ENCODE measurements at places on chromosomes 11 and 22. TPM values are rescaled to one million over a fixed set of nuclear protein-coding genes. Genes with fewer than 3 reads are reported as not detected.
A peak's percentile ranks its signal among the peaks of the same experiment; 100 is the strongest.

- H3K36me3 ChIP-seq: no peaks in the 10 kb centered on the region
- H3K4me3 ChIP-seq: no peak overlapping the region
- H3K4me1 ChIP-seq: peaks cover 29% of the 10 kb centered on the region
- no peak for DNase-seq
- H3K27me3 ChIP-seq: peaks cover 3% of the 10 kb centered on the region
- H3K27ac ChIP-seq: no peak overlapping the region
Observed at GRCh38 chr11:130599073-130599654, 150.7 kb downstream of the ADAMTS15 start.

The NLRP6 gene
- not detected for total RNA-seq

DNA sequence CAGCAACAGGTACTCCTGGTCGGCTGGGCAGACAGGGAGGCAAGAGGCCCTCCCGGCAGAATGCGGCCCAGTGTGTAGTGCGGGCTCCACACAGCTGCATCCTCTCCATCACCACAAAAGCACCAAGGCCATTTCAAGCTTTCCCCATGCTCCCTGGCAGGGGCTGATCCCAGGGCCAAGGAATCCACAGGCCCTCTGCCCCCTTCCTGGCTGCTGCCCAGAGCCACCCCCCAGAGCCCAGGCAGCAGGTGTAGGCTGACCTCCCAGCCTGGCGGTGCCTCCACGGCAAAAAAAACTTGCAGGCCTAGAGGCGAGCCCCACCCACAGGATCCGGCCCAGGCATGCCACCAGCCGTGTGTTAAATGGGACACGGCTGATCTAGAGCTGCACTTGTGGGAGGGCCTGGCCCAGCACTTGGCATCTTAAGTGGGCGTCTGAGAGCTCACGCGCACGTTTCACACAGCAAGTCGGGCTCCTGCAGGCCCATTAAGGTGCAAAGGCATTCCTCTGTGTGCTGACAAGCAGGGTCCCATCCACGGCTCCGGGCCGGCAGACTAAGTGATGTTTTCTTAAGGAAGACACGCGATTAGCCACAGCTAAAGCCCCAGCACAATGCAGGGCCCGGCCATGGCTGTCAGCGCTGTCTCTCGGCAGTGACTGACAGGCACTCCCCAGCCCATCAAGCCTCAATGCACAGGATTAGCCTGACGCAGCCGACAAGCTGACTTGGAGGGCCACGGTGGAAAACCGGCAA lies 19.8 kb upstream of the GNB1L start:
- H3K4me3 ChIP-seq: no peak overlapping the region
- DNase-seq: peak; percentile 20
- peaks cover 16% of the 10 kb centered on the region for H3K4me1 ChIP-seq
- no peak overlapping the region for H3K27ac ChIP-seq
- no peaks in the 10 kb centered on the region for H3K36me3 ChIP-seq
- no peaks in the 10 kb centered on the region for H3K27me3 ChIP-seq

GRCh38 chr11:7444091-7444981 lies 41.0 kb upstream of the OLFML1 start:
- no peak for DNase-seq
- peak overlapping the region; percentile 60 for H3K27ac ChIP-seq
- H3K4me1 ChIP-seq: peaks cover 32% of the 10 kb centered on the region
- no peaks in the 10 kb centered on the region for H3K27me3 ChIP-seq

DNA sequence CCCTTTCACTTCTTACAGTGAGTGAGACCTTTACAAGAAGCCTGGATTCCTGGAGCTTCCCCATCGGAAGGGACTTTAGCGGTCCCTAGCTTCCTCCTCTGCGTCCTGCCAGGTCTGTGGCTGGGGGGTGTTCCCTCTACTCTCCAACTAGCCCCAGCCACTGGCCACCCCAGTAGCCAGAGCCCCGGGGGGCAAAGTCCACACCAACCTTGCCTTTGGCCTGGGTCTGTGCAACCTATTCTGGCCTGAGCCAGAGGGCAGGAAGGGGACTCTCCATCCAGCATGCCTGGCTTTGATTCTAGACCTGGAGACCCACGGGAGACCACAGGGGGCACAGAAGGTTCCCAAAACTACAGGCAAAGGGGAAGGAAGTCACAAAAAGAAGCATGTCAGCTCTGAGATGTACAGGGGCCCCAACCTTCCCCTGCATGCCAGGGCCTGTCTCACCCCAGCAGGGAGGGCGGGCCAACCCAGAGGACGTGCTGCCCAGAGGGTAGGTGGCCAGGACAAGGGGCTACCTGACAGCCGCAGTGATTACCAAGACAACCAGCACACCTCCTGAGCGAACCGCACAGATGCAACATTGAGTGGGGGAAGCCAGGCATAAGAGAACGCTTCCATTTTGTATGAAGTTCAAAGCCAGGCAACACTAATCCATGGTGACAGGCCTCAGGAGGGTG lies 52.4 kb downstream of the DSCAML1 start:
- H3K36me3 ChIP-seq: no peaks in the 10 kb centered on the region
- DNase-seq: no peak
- H3K27me3 ChIP-seq: peaks cover 39% of the 10 kb centered on the region

DNA sequence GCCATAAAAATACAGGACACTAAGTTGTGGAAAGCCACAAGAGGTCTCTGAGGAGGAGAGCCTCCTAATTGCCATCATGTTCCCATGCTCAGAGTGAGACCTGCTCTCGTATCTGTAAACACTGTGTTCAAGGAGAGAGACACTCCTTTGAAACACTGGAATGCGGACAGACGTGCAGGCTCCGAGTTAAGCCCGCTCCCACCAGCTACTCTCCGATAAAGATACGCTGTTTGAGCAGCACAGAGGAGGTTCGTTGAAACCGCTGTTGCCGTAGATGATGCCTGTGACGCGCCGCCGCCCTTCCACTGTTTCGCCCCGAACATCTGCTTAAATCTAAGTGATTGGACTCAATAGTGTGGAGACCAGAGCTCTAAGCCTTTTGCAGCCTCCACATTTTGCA lies 25.1 kb downstream of the NUP50 start:
- peaks cover 20% of the 10 kb centered on the region for H3K36me3 ChIP-seq
- H3K4me1 ChIP-seq: no peaks in the 10 kb centered on the region
- H3K27ac ChIP-seq: no peak overlapping the region
- no peaks in the 10 kb centered on the region for H3K27me3 ChIP-seq

The IFITM10 gene
- 2.2 TPM for total RNA-seq

The CATSPER1 gene
- not detected for total RNA-seq

DNA sequence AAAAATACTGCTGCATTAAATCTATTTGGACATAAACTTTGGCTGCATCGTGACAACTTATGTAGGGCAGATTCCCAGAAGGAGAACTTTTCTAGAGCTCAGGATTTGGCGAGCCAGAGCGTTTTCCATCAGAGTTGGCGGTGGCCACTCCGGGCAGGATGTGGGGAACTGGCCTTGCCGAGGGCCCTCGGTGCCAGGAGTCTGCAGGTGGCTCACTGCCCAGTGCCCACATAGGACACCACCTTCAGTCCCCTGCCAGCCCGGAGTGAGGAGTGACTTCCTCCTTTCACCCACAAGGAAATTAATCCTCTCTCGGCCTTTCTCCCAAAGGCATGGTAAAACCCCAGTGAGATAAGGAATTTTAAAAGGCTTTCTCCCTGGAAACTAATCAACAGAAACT lies 1.6 kb upstream of the LGALS2 start:
- H3K36me3 ChIP-seq: no peaks in the 10 kb centered on the region
- H3K4me1 ChIP-seq: peaks cover 11% of the 10 kb centered on the region
- no peaks in the 10 kb centered on the region for H3K27me3 ChIP-seq
- DNase-seq: no peak

GRCh38 chr11:125423247-125423849 lies 72.7 kb downstream of the FEZ1 start:
- peaks cover 3% of the 10 kb centered on the region for H3K4me1 ChIP-seq
- no peak for DNase-seq
- H3K4me3 ChIP-seq: no peak overlapping the region
- H3K27me3 ChIP-seq: no peaks in the 10 kb centered on the region

DNA sequence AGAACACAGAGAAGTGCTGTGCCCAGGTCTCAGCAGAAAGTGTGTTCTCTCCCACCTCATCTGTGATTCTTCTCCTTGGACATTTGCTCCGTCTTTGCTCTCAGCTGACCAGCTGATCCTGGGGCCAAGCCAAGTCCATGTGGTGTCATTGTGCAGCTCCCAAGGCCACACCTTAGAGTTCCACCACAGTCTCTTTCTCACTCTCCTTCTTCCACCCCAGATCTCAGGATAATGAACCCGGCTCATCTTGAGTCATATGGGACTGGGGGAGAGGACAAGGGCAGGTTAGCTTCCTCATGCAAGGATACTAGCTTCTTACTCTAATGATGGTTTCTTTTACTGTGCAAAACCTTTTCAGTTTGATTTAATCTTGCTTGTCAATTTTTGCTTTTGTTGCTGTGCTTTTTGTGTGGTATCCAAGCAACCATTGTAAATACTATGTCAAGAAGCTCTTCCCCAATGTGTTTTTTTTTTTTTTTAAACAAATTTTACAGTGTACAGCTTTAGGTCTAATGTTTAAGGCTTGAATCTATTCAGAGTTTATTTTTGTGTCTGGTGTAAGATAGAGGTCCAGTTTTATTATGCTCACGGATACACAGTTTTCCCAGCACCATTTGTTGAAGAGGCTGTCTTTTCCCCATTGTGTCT lies 75.0 kb upstream of the OR4B1 start:
- no peak overlapping the region for H3K4me3 ChIP-seq
- H3K4me1 ChIP-seq: no peaks in the 10 kb centered on the region

DNA sequence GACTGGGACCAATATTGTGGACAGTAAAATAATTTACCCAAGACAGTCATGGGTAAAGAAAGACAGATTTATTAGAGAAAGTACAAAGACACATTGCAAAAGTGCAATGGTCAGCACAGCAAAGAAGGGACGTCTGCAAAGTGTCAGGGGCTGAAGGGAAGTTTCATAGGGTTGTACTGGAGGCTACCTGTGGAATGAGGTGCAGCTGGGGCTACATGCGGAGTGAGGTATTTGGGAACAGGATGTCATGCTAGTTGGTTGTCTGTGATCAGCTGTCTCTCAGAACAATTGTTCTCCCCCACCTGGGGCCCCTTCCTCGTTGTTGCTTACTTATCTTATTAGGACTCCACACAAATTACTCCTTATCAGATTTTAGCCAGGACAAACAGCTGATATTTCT lies 11.4 kb upstream of the APOL3 start:
- no peaks in the 10 kb centered on the region for H3K4me1 ChIP-seq
- no peaks in the 10 kb centered on the region for H3K27me3 ChIP-seq
- H3K36me3 ChIP-seq: peaks cover 4% of the 10 kb centered on the region
- no peak for DNase-seq

DNA sequence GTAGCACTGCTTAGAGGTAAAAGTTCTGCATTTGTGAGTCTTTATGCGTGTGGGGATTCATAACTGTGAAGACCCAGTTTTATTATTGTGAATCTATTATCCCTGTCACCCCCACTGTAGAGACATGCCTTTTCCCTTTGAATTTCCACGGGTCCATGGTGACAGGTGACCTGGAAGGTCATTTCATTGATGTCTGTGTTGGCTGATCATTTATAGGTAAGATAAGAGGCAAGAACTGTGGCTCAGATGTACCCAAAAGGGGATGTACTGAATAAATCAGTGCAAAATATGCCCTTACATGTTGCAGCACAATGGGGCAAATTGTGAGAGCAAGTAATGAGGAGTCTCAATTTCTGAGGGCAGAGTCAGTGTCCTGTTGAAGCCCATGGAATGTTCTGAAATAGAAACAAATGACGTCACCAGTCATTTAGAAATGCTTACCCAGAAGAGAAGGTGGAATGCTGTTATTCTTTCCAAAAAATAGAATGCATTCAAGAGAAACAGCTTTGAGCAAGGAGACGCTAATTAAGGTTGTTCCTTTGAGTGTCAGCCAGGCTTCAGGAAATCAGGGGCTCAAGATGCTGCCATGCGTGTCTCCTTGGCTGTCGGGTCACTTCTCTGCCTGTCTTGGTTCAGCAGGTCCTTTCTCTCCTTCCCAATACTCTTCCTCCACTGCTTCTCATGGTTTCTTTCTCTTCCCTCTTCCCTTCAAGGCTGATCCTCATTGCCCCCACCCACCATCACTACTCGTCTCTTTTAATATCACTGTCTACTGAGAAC lies 118.7 kb upstream of the E2F8 start:
- no peak for DNase-seq
- no peaks in the 10 kb centered on the region for H3K36me3 ChIP-seq
- H3K27me3 ChIP-seq: peaks cover 41% of the 10 kb centered on the region
- no peak overlapping the region for H3K27ac ChIP-seq

The NKAPD1 gene
- 26.3 TPM for total RNA-seq

The RASD2 gene
- 0.14 TPM for total RNA-seq

DNA sequence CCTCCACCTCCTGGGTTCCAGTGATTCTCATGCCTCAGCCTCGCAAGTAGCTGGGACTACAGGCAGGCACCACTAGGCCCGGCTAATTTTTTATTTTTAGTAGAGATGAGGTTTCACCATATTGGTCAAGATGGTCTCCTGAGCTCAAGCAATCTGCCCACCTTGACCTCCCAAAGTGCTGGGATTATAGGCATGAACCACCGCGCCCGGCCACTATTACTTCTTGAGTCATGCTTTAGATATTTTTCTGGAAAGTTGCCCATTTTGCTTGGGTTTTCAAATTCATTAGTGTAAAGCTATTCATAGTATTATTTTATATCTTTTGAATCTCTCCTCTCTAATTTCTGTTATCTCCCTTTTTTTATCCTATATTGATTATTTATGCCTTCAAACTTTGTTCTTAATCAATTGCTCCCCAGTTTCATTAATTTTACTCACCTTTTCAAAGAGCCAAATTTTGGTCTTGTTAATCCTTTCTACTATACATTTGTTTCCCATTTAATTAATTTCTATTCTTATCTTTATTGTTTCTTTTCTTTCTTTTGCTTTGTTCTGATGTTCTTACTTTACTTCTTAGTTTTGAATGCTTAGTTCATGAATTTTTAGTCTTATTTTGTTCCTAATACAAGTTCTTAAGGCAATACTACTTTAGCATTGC lies 10.3 kb upstream of the RAC2 start:
- no peak overlapping the region for H3K4me3 ChIP-seq
- no peaks in the 10 kb centered on the region for H3K36me3 ChIP-seq
- peaks cover 18% of the 10 kb centered on the region for H3K4me1 ChIP-seq
- no peak for DNase-seq

The KCNJ4 gene
- total RNA-seq: 2.8 TPM

The HEPHL1 gene
- total RNA-seq: not detected

DNA sequence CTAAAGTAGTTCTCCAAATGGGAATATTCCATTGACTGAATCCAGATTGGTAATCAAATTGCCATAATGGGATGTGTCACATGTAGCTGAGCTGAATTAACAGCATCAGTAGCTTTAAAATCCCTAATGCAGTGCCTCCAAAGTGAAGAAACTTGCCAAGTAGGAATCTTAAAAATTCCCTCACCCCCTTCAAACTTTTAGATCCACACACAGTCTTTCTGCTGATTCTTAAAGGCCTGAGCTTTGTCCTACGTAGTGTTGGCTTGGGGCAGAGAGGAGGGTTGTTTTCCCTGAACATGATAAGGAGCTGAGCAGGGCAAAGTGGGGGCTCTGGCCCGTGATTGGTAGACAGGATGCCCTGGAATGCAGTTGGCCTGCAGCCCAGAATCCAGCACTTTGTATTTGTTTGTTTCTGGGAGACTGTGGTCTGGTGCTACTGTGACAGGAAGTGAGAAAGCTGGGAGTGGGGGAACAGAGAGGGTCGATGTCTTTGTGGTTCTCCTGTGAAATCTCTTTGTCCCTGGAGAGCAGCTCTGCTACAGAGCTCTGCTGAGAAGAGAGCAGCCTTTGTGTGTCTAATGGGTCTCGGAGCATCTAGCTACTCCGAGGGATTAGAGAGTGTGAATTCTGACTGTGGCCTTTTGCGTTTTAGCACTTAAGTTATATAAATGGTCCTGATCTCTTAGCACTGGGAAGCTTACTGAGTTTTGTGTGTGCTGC lies 16.9 kb downstream of the CTNND1 start:
- no peaks in the 10 kb centered on the region for H3K27me3 ChIP-seq
- H3K36me3 ChIP-seq: no peaks in the 10 kb centered on the region
- peak overlapping the region; percentile 47 for H3K4me3 ChIP-seq
- H3K27ac ChIP-seq: peak overlapping the region; percentile 99

The TMPRSS13 gene
- total RNA-seq: 10.9 TPM

GRCh38 chr11:87739261-87739660 lies 436.0 kb downstream of the RAB38 start:
- no peaks in the 10 kb centered on the region for H3K36me3 ChIP-seq
